Peyer's patch (tissue), 4 donors: ENCODE measurements at places on chromosomes 5 and 9. TPM values are rescaled to one million over a fixed set of nuclear protein-coding genes. Genes with fewer than 3 reads are reported as not detected.

The AP3B1 gene
- 63.4 TPM for total RNA-seq

The TCF7 gene
- total RNA-seq: 32.2 TPM

DNA sequence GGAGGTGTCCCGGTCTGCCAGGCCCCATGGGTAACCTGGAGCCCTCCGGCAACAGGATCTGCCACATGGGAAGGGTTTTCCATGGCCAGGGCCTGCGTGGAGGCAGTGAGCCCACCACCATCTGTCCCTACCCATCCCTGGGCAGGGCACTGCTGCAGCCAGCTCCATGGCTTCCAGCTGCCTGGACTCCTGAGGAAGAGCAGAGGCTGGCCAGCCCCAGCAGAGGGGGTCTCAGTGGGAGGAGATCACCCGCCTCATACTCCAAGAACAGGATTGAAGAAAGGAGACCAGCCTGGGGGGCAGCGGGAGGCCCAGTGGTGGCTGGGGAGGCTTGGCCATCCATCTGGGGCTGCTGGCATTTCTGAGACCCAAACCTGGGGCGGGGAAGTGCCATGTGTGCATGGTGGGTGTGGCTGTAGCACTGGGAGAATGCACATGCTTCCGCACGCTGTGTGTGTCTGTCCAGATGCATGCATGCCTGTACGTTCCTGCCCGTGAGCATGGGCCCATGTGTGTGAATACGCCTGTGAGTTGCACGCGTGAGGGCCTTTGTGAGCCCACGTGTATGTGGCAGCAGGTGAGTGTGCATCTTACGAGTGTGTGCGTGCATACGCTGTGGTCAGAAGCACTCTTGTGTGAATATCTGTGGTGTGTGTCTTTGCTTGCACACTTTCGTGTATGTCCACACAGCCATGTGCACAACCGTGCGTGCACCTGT, 78.5 kb downstream of the LMX1B start:
- no peak for DNase-seq

DNA sequence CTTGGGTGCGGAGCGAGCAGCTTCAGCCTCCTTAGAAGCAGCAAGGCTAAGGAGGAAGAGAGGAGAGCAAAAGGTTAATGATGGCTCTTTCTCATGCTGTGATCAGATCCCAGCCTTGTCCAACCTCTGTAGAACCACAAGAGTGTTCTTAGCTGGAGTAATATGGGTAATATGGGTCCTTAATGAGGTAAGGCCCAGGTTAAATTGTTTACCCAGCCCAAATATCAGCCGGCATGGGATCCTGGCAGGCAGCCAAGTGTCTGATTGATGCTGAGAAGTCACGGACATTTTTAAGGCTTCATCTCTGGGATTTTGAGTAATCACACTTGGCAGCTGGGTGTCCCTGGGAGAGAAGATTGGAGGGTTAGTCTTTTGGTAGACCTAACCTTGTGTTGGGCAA, 32.3 kb downstream of the GLRA1 start:
- no peak for DNase-seq

DNA sequence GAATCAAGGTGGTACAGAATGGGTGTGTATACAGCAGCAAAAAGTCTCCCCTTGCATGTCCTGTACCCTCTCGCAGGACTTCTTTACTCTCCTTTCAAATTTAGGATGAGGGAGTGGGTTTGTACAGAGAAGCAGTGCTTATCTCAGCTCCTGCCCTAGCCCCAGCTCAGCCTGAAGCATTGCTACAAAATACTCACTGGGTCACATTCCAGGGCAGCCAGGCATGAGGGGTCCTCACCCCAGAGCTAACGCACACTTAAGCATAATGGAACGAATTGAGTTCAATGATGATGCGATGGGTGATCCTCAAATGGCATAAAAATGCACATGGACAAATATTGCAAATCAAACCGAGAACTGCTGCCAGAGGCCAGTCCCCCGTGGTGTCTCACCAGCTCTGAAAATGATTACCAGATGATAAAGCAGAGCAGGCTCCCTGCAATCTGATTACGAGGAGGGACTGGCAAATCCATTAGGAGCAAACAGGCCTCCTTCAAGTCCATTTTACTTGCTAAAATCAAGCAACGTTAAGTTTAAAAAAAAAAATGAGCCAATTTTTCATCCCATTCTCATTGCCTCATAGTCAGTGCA, 231.6 kb upstream of the TAS2R1 start:
- DNase-seq: no peak

The DDX4 gene
- total RNA-seq: not detected

- no peak for DNase-seq
These were observed 36.0 kb downstream of the NR6A1 start for GRCh38 chr9:124735121-124735520.

DNA sequence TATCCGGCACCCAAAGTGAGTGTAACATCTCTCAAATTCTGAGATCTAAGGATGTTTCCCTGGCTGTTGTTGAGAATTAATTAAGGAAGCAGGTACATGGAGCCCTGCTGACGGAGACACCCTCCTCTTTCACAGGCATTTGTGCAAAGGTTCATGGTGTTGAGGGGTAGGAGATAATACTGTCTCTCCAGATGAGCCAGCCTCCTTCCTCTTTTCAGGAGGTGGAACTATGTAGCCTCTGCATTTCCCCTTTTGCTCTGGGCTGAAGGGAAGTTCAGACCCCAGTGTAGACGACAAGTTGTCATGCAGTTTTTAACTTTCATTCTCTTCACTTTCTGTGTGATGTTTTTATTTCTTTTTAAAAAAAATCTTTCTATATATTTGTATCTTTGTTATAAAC, 107.5 kb downstream of the GALNT10 start:
- DNase-seq: no peak
